T1000 (cell line): ENCODE measurements at places on chromosomes 5 and 9.

GRCh38 chr9:72888943-72889342 lies 63.9 kb downstream of the ALDH1A1 start:
- no peak for DNase-seq

DNA sequence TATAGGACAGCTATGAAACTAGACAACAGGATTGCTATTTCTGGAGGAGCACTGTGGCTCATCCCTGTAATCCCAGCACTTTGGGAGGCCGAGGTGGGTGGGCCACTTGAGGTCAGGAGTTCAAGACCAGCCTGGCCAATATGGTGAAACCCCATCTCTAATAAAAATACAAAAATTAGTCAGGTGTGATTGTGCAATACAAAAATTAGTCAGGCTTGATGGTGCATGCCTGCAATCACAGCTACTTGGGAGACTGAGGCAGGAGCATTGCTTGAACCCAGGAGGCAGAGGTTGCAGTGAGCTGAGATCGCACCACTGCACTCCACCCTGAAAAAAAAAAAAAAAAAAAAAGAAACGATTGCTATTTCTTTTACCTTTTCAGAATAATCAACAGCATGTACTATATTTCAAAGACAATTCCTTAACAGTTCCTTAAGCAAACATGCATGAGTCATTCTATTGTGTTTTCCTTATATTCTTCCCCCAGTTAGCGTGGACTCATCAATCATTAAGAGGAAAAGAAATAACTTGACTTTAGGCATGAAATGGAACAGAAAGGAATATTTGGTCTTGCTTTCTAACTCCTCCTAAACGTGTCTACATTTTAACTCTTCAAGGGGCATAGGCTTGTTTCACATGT lies 162.6 kb downstream of the TAF11L14 start:
- DNase-seq = no peak

DNA sequence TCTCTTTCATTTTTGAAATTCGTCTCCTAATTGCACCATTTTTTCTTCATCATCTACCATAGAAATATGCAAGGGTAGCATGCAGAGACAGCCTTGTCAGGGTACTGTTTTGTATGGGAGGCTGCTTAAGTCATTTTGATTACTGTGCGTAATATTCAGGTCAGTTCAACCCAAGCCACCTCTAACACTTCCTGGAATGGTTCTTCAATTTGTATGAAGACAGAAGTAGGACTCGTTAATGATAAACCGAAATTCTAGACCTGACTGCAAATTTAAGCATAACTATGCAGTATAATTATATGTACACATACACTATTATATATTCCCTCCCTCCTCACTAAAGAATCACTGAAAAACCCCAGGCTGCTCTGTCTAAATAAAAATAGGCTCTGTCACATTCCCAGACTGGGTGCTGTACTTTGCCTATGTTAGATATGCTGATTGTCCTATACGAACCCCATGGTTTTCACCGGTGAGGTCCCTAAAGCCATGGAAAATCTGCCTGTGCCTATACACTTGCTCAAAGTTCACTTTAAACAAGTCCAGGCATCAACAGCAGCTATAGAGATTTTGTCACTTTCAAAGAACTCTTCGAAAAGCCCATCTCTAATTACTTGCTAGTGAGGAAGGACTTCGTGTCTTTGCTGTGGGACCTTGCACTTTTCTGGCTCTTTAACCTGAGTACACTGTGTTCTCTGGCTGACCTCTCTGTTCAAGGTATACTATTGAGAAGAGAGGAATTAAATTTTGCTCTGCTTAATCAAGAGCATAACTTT lies 352.1 kb upstream of the CD180 start:
- no peak for DNase-seq

DNA sequence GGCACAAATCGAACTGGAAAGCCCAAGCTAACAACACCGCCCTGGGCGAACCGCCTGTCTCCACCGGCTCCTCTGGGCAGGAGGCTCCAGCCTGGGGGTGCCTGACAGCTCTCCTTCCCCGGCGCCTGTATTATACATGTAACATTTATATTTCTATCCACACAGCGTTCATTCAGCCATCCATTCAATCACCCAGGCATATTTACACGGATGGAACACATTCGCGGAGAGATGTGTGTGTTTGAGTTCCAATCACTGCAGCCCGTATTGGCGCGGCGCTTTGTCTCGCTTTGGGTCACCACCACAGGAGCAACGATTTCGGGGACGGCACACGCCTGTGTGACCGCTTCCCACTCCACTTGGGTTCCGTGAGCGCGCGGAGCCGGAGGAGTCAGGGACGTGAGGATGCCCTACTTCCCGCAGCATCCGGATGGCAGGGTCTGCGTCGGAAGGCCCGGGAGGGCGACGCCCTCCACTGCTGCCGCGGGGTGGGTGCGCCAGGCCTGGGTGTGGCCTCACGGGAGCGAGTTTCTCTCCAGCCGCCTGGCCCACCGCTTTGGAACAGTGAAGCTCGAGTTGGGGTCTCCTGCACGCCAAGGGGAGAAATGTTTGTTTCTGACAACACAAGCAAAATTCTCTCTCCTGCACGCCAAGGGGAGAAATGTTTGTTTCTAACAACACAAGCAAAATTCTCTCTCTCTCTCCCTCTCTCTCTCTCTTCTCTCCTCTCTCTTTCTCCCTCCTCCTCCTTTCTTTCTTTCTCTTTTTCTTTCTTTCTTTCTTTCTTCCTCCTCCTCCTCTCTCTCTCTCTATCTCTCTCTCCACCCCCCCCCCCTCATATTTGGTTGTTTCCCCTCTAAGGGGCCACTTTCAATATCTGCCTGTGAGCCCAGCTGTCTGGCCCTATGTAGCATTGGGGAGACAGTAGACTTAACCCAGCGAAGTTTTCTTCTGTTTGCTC lies 1.1 kb upstream of the SV2C start:
- DNase-seq = no peak

GRCh38 chr9:83544002-83544698 lies 5.9 kb upstream of the FRMD3 start:
- peak; percentile 47 for DNase-seq

GRCh38 chr9:79977074-79977435 lies 405.3 kb downstream of the TLE4 start:
- no peak for DNase-seq

DNA sequence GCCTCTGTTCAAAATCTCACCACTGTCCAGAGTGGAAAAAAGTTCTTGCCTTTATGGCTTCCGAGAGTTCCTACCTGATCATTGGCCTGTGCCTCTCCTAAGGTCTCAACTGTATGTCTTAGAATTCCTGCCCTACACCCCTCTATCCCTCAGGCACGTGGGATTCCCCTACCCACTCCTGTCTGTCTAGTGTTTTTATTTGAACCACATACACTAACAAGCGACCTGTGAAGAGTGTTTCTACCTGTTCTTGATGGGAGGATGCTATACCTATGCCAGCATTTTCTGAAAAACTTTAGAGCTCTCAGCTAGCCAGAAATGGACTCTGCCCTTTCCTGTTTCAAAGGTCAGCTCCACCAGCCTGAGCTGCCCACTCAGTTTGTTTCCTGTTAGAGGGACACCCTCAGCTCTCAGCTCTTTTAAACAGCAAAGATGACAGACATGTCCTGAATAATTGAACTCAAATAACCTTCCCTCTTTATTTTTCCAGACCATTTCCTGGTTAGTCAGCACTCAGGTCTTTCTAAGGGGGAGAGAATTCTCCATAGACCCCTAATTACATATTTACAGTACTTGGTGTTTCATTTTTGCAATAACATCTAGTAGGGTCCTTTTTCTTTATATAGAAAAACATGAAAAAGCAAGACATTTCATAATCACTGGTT lies 214.8 kb downstream of the AOPEP start:
- DNase-seq = no peak

DNA sequence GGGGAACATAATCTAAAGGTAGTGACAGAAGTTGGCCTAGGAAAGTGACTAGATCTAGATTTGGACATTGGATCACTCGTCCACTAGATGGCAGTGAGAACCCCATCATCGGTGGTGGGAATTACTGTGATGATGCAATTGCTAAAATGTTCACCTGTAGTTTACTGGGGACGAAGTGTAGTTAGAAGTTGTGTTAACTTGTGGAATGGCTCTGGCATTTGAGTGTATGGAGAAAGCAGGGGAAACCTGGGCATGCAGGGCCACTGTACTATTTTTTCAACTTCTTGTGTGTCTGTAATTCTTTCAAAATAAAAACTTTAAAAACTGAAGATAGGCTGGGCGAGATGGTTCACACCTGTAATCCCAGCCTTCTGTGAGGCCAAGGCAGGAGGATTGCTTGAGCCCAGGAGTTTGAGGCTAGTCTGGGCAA lies 75.5 kb downstream of the PHAX start:
- DNase-seq = no peak

- no peak for DNase-seq
Observed at GRCh38 chr9:2506321-2506720, 115.3 kb upstream of the VLDLR start.

DNA sequence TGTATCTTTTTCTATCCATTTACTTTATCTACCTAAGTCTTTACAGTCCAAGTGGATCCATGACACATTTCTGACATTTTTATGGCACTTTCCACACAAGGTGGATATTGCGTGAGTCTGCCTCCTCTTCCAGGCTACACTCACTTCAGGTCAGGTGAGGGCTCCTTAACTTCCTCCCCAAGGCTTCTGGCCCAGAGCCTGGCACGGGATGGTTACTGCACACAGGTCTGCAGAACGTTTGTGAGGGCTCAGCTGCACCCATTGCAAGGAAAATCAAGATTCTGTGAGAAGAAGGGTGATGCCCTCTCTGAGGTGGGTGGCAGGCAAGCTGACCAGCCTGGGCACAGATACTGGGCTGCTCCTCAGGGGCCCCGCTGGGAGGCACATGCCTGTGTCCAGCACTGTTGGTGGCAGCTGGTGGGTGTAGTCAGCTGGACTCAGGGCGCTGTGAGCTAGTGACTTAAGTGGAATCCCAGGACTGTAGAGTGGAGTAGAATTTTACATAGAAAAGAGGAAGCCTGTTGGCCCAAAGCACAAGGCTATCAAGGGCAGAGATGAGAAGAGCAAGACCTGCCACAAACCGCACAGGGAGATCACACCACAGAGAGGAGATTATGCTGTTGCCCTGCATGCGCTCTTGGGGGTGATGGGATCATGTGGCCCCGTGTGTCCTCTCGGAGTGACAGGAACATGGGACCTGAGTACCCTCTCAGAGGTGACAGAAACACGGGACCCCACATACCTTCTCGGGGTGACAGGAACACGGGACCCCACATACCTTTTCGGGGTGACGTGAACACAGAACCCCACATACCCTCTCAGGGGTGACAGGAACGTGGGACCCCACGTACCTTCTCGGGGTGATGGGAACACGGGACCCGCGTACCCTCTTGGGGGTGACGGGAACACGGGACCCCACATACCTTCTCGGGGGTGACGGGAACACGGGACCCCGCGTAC lies 21.3 kb downstream of the AHRR start:
- no peak for DNase-seq

GRCh38 chr9:123338710-123339665 lies 17.0 kb upstream of the CRB2 start:
- no peak for DNase-seq

- no peak for DNase-seq
Observed at GRCh38 chr5:10235350-10235749, 14.3 kb downstream of the ATPSCKMT start.

GRCh38 chr5:137119321-137119720 lies 379.8 kb downstream of the SPOCK1 start:
- DNase-seq = no peak

GRCh38 chr5:126753227-126753626 lies 23.7 kb upstream of the LMNB1 start:
- no peak for DNase-seq

- DNase-seq = no peak
Observed at GRCh38 chr5:44178414-44178813, 210.8 kb downstream of the FGF10 start.

- peak; percentile 4 for DNase-seq
Observed at GRCh38 chr9:73149371-73150067, 2.1 kb upstream of the ANXA1 start.

DNA sequence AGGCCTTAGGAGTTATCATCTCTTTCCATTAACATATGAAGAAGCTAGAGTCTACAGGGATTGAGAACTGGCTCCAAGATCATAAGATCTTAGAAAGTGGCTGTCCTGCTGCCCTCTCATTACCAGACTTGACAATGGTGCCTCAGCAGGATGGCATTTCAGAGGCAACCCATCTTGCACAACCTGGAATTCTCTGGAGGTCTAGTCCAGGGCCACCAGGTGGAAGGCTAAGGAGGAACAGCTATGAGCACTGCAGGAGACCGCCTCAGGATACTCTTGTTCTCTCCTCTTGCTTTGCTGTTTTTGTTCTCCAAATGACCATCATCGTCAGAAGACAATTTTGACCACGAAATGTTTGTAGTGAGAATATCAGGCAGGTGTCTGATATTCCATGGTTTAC lies 322.6 kb downstream of the FBXL17 start:
- no peak for DNase-seq

GRCh38 chr5:5182508-5183188 lies 42.5 kb downstream of the ADAMTS16 start:
- DNase-seq = no peak

- DNase-seq = no peak
Observed at GRCh38 chr9:72012646-72013045, 47.8 kb downstream of the C9orf57 start.

GRCh38 chr9:9410736-9411135 lies 1202.1 kb downstream of the PTPRD start:
- no peak for DNase-seq

DNA sequence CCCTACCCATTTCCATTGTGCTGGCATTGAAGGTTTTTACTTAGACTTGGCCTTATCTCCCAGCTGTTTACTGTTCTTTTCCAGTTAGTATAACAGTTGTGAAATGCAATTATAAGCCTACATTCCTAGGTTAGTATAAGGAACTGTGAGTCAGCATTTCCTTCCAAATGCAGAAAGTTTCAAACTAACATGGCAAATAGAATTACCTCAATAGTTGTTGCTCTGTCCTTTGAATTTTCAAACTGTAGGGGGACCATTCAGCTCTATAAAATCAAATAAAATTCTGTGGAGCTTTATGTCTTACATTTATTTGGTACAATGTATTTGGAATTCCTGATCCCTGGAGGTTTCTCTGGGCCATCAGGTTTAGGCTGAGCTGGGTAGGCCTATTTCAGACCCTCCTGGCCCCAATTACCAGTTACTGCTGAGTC lies 47.2 kb downstream of the ARHGEF28 start:
- no peak for DNase-seq

- no peak for DNase-seq
Observed at GRCh38 chr5:44332285-44332971, 56.8 kb downstream of the FGF10 start.

GRCh38 chr5:73380710-73381589 lies 67.6 kb downstream of the FOXD1 start:
- no peak for DNase-seq

DNA sequence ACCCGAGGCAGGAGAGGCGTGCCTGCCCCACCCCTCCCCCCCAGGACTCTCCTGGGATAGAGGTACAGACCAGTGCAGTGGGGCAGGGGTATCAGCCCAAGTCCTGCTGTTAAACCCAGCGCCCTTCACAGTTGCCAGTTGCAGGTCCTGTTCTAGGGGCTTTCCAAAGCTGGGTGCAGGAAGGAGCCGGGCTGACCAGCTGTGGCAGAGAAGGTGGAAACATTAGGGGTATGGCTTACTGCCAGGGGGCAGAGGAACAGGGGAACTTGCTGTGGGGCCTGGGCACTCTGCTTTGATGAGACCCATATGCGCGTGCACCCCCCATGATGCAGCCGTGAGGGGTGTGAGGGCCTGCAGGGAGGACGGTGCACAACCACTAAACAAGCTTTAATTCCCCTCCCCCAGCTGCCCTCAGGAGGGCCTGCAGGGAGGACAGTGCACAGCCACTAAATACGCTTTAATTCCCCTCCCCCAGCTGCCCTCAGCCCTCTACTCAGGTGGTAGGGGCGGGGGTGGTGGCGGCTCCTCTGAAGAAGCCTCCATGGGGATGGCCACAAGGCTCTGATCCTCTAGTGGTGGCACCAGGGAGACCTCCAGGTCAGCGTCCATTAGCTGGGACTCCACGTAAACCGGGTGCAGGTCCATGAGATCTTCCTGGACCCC lies 766 bp upstream of the LRRC26 start:
- no peak for DNase-seq
